Sigmoid colon (tissue), 7 donors: ENCODE measurements at places on chromosomes 12 and 14. TPM values are rescaled to one million over a fixed set of nuclear protein-coding genes. Genes with fewer than 3 reads are reported as not detected.

- H3K4me3 ChIP-seq = no peak overlapping the region
- H3K27me3 ChIP-seq = no peaks in the 10 kb centered on the region
- H3K27ac ChIP-seq = no peak overlapping the region
- no peak for DNase-seq
These were observed 156.3 kb downstream of the NUBPL start for GRCh38 chr14:31717294-31718085.

- no peaks in the 10 kb centered on the region for H3K36me3 ChIP-seq
- no peak overlapping the region for H3K27ac ChIP-seq
- no peak for DNase-seq
These were observed 107.6 kb upstream of the FUT8 start for GRCh38 chr14:65304963-65305362.

DNA sequence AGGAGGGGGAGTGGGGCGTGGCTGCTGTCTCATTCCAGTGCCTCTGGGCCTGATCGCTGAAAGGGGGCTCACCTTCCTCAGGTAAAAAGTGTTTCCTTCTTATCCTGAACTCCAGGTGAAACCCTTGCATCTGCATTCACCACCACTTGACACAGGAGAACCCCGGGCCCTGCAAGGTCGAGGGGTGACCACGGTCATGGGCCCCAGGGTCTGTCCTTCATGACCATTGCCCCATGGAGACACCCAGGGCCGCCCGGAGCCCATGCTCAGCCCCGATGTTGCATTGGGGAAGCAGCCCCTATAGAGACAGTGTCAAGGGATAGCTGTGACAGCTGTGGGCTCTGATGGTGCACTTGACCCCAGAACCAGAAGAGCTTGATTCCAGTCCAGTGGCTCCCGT, 34.4 kb upstream of the DYNC1H1 start:
- no peak overlapping the region for H3K4me3 ChIP-seq
- peaks cover 23% of the 10 kb centered on the region for H3K4me1 ChIP-seq
- no peak overlapping the region for H3K27ac ChIP-seq
- peak; percentile 52 for DNase-seq

The DAO gene
- not detected for total RNA-seq

The TSPAN19 gene
- not detected for total RNA-seq

DNA sequence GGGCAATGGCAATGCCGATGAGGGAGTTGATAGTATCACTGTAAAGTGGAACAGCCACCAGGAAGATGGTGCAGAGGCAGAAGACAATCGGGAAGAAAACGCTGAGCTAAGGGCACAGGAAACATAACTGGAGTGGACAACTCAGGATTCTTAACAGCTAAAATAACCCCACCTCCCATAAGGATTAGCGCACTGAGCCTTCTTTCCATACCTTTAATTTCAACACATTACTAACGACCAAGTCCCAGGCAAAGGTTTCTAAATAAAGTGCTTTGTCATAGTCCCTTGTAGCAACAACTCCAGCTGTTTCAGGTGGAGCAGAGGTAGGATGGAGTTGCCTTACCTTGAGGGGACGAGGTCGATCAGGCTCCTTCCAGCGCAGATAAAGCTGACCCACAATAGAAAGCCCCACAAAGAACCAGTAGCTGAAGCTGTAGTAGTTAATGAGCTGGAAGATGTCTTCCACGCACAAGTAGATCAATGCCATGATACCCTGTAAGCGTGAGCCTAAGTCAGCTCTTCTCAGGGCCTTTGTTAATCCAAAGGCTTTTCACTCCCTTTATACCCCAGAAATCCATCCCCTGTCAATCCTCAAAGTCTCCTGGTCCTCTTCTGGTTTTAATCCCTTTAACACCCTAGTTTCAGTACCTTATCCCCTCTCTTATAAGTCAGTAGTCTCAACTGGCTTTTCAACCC, 7.7 kb downstream of the OXA1L start:
- H3K4me1 ChIP-seq = no peaks in the 10 kb centered on the region
- no peak overlapping the region for H3K27ac ChIP-seq
- no peak for DNase-seq
- peaks cover 38% of the 10 kb centered on the region for H3K36me3 ChIP-seq
- H3K4me3 ChIP-seq = no peak overlapping the region
- no peaks in the 10 kb centered on the region for H3K27me3 ChIP-seq

- no peak overlapping the region for H3K27ac ChIP-seq
- no peak for DNase-seq
- H3K4me1 ChIP-seq = no peaks in the 10 kb centered on the region
- no peaks in the 10 kb centered on the region for H3K27me3 ChIP-seq
- H3K4me3 ChIP-seq = no peak overlapping the region
- H3K36me3 ChIP-seq = no peaks in the 10 kb centered on the region
These were observed 365.1 kb downstream of the IPO8 start for GRCh38 chr12:30330565-30330964.

- H3K4me1 ChIP-seq = peaks cover 80% of the 10 kb centered on the region
- H3K27me3 ChIP-seq = no peaks in the 10 kb centered on the region
- H3K27ac ChIP-seq = peak overlapping the region; percentile 85
- no peaks in the 10 kb centered on the region for H3K36me3 ChIP-seq
These were observed 2.0 kb upstream of the MDM1 start for GRCh38 chr12:68334132-68334531.

The NFE2 gene
- total RNA-seq = not detected

DNA sequence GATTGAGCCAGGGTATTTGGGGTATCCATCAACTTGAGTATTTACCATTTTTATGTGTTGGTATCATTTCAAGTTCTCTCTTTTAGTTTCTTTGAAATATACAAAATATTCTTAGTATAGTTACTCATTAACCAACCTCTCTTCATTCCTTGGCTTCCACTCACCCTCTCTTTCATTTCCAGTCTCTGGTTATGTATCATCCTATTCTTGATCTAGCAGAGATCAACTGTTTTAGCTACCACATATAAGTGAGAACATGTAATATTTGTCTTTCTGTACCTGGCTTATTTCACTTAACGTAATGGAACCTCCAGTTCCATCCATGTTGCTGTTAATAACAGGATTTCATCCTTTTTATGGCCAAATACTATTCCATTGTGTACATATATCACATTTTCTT, 86.9 kb downstream of the DACT1 start:
- H3K36me3 ChIP-seq = no peaks in the 10 kb centered on the region
- no peak overlapping the region for H3K4me3 ChIP-seq
- no peak overlapping the region for H3K27ac ChIP-seq
- peaks cover 5% of the 10 kb centered on the region for H3K4me1 ChIP-seq

The ARHGEF25 gene
- total RNA-seq = 99.4 TPM

The OR4K14 gene
- not detected for total RNA-seq

- no peak for DNase-seq
- H3K27me3 ChIP-seq = no peaks in the 10 kb centered on the region
- no peak overlapping the region for H3K4me3 ChIP-seq
- peaks cover 29% of the 10 kb centered on the region for H3K4me1 ChIP-seq
- H3K27ac ChIP-seq = no peak overlapping the region
- no peaks in the 10 kb centered on the region for H3K36me3 ChIP-seq
These were observed 121.3 kb downstream of the CRADD start for GRCh38 chr12:93798279-93799151.

The GLIPR1 gene
- total RNA-seq = 20.9 TPM

DNA sequence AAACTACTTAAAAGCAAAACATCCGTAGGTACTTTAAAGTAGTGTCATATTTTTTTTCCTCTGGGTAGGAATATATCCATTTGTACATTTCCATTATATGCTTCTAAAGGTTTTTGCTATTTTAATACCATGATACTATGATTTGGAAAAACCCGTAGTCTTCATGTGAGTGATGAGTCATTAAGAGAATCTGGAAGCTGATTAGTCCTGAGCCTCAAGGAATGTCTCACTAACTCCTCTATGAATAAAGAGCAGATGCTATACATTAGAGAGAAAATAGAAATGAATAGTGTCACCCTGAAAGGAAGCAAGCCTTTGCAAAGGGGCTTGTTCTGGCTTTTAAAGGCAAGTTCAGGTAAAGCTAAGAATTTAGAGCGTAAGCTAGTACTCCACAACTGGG, 432.1 kb downstream of the CCDC91 start:
- no peaks in the 10 kb centered on the region for H3K36me3 ChIP-seq
- no peaks in the 10 kb centered on the region for H3K27me3 ChIP-seq
- H3K4me3 ChIP-seq = no peak overlapping the region
- no peak overlapping the region for H3K27ac ChIP-seq
- DNase-seq = no peak

- DNase-seq = no peak
- H3K4me1 ChIP-seq = no peaks in the 10 kb centered on the region
- H3K36me3 ChIP-seq = no peaks in the 10 kb centered on the region
- no peak overlapping the region for H3K27ac ChIP-seq
These were observed 24.1 kb downstream of the PLEKHG7 start for GRCh38 chr12:92726850-92727249.

GRCh38 chr14:73237219-73237785, at the start of gene PAPLN:
Gene PAPLN, plus strand, starts transcription at chr14:73237506. Its CDS starts 2,273 bp downstream, at chr14:73239779.
- peaks cover 50% of the 10 kb centered on the region for H3K4me1 ChIP-seq
- no peaks in the 10 kb centered on the region for H3K36me3 ChIP-seq
- peak within 1 kb of the TSS; percentile 46 for H3K4me3 ChIP-seq
- DNase-seq = peak; percentile 80
- H3K27ac ChIP-seq = peak within 1 kb of the TSS; percentile 59
- H3K27me3 ChIP-seq = peaks cover 7% of the 10 kb centered on the region

The DIO3 gene
- total RNA-seq = 4.3 TPM

DNA sequence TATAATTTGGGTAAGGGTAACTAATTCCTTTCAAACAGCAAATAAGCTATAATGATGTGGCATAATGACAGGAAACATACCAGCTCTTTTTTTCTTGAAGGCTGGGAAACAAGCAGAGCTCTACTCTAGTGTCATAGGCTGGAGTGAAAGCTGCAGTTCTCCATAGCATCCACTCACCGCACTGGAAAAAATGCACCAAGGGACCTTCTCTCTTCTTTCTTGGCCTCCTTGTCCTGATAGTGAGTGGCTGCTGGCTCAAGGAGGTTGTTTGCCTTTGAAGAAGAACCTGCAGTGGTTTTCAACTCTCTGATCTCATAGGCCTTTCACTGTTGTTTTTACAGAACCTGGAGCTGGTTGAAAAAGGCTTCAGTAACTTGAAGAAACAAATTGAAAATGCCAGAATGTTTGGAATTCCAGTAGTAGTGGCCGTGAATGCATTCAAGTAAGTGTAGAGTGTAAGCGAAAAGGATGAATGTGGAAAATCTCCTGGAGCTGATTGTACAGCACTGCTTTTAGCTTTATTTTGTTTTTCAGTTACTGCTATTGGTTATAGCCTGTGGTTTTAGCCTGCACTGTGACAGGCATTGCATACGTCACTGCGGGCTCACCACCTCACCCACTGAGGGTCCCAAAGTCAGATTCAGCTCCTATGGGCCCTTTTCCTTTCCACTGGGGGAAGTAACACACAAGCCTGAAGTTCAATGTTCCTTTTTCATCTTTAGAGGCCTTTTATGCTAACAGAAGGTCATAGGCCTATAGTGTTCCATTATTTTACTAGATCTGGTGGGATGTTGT, 17.2 kb upstream of the AKAP5 start:
- DNase-seq = no peak
- peaks cover 14% of the 10 kb centered on the region for H3K4me1 ChIP-seq
- H3K27ac ChIP-seq = peak overlapping the region; percentile 50

The KIF26A gene
- 2.5 TPM for total RNA-seq
